ENCODE measurements at places on chromosomes 13 and 19. TPM values are rescaled to one million over a fixed set of nuclear protein-coding genes. Genes with fewer than 3 reads are reported as not detected.

CEACAM6 gene
- total RNA-seq, result 0.21 TPM

NLRP9 gene
- total RNA-seq, result not detected

TUBA3C gene
- not detected for total RNA-seq

ZNF534 gene
- not detected for total RNA-seq

HCN2 gene
- 15.1 TPM for total RNA-seq

ADPRHL1 gene
- total RNA-seq, result 4.8 TPM

CEACAM20 gene
- total RNA-seq, result not detected

SULT2B1 gene
- total RNA-seq, result 3.6 TPM

RFPL4A gene
- total RNA-seq, result not detected

CASP14 gene
- not detected for total RNA-seq

TRAPPC5 gene
- 101 TPM for total RNA-seq

ZNF570 gene
- 10.1 TPM for total RNA-seq

RDH8 gene
- total RNA-seq, result not detected

ZNF726 gene
- 7.2 TPM for total RNA-seq

DHRS12 gene
- total RNA-seq, result 10.7 TPM

PNMA8B gene
- total RNA-seq, result not detected

MIA gene
- 2.2 TPM for total RNA-seq

CABP5 gene
- total RNA-seq, result not detected

POU4F1 gene
- not detected for total RNA-seq

ZNF837 gene
- 1.6 TPM for total RNA-seq

KCNC3 gene
- 10.8 TPM for total RNA-seq

BEST2 gene
- total RNA-seq, result not detected

SLC7A10 gene
- 1.1 TPM for total RNA-seq

IGLON5 gene
- total RNA-seq, result 0.13 TPM

KIR3DL2 gene
- not detected for total RNA-seq

SIGLEC8 gene
- not detected for total RNA-seq

SIGLEC11 gene
- not detected for total RNA-seq

CACNG7 gene
- total RNA-seq, result 7.7 TPM

DACH1 gene
- total RNA-seq, result 0.54 TPM

CBY2 gene
- not detected for total RNA-seq

ZNF701 gene
- total RNA-seq, result 16.4 TPM

FGF21 gene
- total RNA-seq, result not detected

KIR3DL1 gene
- not detected for total RNA-seq

C19orf67 gene
- total RNA-seq, result 0.28 TPM

CRLF1 gene
- 3.5 TPM for total RNA-seq

SLC1A6 gene
- 0.15 TPM for total RNA-seq

BCL3 gene
- total RNA-seq, result 48.5 TPM

SLC25A15 gene
- total RNA-seq, result 16.4 TPM

CERS4 gene
- total RNA-seq, result 11.6 TPM

ESD gene
- total RNA-seq, result 68.3 TPM

PDX1 gene
- 3.4 TPM for total RNA-seq

OLFM4 gene
- not detected for total RNA-seq

TBC1D4 gene
- 5.5 TPM for total RNA-seq

HPN gene
- total RNA-seq, result 0.08 TPM

FAM216B gene
- total RNA-seq, result 0.05 TPM

CD33 gene
- total RNA-seq, result 0.13 TPM

CCDC70 gene
- total RNA-seq, result not detected

UPF3A gene
- total RNA-seq, result 36.3 TPM

FXYD1 gene
- total RNA-seq, result not detected

PABPC3 gene
- total RNA-seq, result 0.18 TPM

THSD1 gene
- total RNA-seq, result 3.3 TPM

LILRA1 gene
- not detected for total RNA-seq

ZFP28 gene
- not detected for total RNA-seq

CCDC106 gene
- total RNA-seq, result 47.8 TPM

PLK5 gene
- not detected for total RNA-seq

MBD3L4 gene
- not detected for total RNA-seq

Data from Panc1 (cell line).